ENCODE measurements at places on chromosomes 1 and 21.

DNA sequence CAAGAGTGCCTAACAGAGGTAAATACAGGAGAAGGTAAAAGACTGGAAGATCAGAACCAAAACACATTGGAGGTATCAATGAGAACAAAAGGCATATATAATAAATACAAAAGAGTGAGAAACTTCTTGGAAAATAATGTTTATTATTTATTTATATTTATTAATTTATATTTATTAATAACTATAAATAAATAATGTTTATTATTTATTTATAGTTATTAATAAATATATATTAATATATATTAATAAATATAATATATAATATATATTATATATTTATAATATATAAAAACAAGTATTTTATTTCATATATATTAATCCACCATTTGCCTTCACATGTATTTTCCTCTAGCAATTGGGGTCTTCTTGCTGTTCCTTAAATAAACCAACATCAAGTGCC, 391.9 kb downstream of the GPATCH2 start:
- DNase-seq, result no peak

DNA sequence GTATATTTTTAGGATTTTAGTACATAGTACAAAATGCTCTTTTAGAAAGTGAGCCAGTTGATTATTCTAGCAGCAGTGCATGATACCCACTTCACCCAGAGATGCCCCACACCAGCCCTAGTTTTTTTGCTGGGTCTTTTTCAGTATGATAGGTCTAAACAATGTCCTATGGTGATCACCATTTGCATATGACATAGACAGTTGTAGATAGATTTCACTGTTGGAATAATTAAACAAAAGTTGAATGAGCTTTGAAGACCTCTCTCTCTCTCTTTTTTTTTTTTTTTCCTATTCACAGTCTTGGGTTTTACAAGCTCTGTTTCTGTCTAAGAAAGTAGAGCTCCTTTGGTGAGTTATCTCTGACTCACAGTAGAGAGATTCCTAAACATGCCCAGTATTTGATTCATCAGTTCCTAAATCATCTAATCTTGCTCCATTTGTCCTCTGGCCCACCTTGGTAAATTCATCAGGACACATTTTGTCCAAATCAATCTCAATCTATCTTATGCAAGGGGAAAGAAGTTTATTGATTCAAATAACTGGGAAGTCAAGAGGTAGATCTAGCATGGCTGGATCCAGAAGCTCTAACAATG, 44.7 kb upstream of the VAV3 start:
- no peak for DNase-seq

DNA sequence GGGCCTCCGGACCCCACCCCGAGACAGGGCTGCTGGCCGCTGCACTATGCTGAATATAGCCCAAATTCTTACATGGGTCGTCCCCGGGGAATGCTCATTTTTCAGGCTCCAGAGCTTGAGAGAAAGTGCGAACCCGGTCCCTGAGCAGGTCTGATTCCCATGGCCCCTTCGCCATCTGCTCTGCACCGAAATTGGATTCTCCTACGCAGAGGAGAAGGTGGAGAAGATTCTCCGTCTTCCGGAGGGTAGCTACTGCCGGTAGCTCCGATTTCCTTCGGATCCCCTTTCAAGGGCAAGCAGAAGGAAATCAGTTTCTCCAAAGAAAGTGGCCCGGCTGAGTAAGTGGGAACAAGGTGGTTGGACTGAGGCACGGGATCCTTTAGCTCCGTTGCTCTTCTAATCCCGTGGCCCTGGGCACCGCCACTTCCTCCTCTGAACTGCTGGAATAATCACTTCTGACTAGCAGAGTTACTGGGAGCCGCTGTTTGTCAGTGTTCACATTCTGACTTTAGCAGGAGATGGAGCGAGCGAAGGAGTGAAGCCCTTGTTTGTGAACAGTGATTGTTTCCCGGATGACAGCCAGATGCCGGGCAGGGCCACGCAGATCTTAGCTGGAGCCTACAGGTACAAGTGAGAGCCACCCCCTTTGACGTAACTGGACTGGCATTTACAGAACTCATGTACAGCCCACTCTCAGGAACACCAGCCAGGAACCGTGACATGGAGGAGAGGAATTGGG, 1.1 kb upstream of the ZNF496 start:
- DNase-seq, result no peak

DNA sequence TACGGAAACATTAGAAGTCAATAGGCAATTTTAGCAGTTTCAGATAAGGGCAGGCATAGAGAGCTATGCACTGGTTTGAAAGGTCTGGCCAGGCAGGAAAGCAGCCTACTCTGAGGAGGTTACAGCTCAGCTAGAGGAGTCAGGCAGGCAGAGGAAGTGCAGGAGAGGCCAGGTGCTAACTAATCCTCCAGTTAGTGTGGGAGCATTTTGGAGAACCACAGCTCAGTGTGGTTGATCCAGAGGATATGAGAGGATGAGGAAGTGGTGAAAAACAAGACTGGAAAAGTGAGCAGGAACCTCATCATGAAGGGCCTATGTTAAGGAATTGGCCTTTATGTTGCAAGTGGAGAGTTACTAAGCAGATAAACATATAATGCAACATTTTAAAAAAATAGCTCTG, 282.4 kb upstream of the SGIP1 start:
- no peak for DNase-seq

- DNase-seq, result no peak
These were observed 112.0 kb upstream of the CHRM3 start for GRCh38 chr1:239274242-239274830.

- no peak for DNase-seq
These were observed 1087.5 kb downstream of the KCNT2 start for GRCh38 chr1:195520757-195521156.

GRCh38 chr1:96473791-96474434, 247.7 kb upstream of the PTBP2 start:
- peak; percentile 16 for DNase-seq

- no peak for DNase-seq
These were observed 52.6 kb downstream of the RPS6KC1 start for GRCh38 chr1:213103377-213104306.

DNA sequence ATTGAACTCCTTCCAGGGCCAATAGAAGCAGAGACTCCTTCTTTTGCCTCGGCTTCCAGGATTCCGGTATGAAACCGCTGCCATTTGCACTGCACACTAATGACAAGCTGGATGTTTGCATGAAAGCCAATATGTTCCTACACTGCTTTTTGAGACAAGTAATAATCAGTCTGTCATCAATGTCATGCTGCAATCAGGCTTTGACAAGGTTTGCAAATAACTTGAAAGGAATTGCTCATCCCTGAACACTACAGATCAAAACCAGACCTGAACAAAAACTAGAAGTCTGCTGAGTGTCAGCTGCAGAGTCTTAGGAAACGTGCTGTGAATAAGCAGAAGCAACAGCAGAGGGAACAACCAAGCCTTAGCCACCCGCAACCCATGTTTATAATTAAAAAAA, 720.7 kb upstream of the CXADR start:
- no peak for DNase-seq

- no peak for DNase-seq
These were observed 65.9 kb downstream of the SLC66A1 start for GRCh38 chr1:19377812-19378718.

DNA sequence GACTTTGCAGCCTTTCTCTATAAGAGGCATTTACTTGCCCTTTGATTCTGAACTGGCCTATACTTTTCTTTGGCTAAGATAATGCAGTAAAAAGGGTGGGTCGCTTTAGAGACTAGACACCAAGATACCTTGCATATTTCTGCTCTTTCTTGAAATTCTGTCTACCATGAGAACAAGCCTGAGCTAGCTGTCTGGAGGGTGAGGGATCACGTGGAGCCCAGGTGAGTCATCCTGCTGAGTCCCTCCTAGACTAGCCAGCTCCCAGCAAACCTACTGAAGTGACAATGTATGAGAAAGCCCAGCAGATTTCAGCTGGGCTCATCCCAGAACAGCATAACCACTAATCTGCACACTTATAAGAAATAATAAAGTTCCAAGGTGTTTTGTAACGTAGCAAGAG, 408.0 kb upstream of the KAZN start:
- no peak for DNase-seq

GRCh38 chr21:43195121-43196021, 26.6 kb downstream of the CRYAA start:
- DNase-seq, result no peak

DNA sequence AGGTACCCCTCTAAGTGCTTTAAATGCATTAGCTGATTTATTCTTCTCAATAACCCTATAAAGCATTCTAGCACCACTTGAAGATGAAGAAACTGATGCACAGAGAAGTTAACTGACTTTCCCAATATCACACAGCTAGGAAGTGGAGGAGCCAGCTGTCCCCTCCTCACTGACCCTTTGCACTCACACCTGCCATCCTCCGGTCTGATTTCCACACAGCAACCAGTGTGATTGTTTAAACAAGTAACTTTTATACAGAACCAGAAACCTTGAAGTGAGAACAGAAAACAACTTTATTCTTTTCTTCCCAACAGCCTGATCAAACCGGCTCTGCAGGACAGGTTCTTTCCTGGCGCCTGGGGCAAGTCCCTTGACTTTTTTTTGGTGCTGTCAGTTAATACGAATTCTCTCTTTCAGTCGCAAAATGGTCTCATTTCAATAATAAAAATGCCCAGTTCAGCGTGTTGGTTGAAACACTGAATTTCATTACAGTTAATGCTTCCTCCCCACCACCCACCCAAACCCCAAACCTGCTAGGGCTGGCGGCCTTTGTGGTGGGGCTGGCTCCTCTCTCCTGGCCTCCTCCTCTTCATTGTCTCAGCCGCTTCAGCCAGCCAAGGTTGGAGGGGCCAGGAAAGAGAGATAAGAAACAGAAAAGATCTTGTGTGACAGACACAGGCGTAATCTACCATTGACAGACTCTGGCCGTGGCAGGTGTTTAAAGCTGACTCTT, 26.4 kb upstream of the EEIG2 start:
- DNase-seq, result no peak

- DNase-seq, result no peak
These were observed 277.4 kb downstream of the ZNF648 start for GRCh38 chr1:181784039-181784683.

DNA sequence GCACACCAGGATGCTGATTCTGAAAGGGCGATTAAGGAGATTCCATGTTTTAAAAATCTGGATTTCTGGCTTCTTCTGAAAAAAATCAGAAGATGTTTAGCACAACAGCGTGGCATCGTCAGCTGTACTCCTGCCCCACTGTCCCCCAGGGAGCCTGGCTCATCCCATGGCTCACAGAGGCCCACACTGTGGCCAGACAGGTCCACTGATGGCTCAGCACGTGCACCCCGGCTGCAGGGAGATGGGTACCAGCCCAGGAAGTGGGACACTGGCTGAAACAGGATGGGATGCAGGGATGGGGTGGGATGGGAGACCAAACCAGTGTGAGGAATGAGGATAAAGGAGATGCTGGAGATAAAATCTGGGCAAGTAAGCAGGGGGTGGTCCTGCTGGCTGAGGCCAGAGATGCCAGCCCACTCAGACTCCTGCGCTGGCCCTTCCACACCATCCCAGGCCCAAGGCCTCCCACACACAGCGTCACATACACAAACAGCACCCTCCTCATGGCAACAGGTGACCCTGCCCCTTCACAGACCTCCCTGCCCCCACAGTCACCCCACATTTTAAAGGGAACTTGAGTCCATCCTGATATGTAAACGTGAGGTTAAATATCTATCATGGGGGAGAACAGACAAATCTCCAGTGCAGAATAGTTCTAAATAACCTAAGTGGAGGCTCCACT, 23.9 kb upstream of the SAMD11 start:
- no peak for DNase-seq

- DNase-seq, result no peak
These were observed 211.3 kb downstream of the ZNF326 start for GRCh38 chr1:90206260-90206659.

DNA sequence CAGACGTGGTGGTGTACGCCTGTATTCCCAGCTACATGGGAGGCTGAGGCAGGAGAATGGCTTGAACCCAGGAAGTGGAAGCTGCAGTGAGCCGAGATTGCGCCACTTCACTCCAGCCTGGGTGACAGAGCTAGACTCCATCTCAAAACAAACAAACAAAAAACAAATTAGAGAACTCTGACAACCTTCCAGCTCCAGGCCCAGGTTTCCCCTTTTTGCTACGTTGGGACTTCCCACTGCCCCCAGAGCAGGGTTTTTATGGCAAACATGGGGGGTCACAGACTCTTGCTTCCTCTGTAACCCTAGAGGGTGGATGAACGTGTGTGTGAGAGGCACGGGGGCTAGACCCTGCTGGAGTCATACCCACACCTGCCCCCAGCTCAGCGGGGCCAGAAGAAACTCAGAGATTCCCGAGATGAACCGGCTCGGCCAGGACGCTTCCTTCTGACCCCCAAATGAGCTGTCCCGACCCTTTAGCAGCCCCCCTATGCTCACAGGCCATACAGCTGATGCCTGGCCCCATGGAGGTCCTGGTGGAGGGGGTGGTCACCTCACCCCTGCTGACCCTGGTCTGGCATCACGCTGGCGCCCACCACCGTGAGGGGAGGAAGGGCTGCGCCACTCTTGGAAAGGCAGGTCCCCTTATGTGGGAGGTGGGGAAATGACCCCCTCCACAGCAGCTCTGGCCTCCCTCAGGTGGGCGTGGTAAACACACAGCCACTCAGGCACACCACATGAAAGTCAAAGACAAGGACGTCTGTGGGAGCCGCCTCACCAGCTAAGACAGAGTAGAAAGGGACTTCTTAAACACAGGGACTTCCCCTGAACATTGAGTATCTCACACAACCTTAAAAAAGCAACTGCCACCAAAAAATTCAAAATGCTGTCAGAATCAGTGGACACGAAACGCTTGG, 7.1 kb downstream of the GPR157 start:
- DNase-seq, result no peak

GRCh38 chr1:169367096-169367685, 406 bp downstream of the NME7 start:
- DNase-seq, result no peak

- DNase-seq, result no peak
These were observed 78.8 kb upstream of the WDR26 start for GRCh38 chr1:224513383-224513782.

All from HFF-Myc (cell line).